Right renal cortex interstitium (tissue), 3 donors: ENCODE measurements at places on chromosomes 12 and 14. TPM values are rescaled to one million over a fixed set of nuclear protein-coding genes. Genes with fewer than 3 reads are reported as not detected.

Gene FAM222A
- 6.4 TPM for polyA plus RNA-seq

Gene LPAR5
- polyA plus RNA-seq, result 1.2 TPM

Gene ETFRF1
- polyA plus RNA-seq, result 49.2 TPM

Gene CCDC197
- polyA plus RNA-seq, result not detected

Gene APOF
- polyA plus RNA-seq, result not detected

Gene DUSP6
- 94.2 TPM for polyA plus RNA-seq
